ENCODE measurements at places on chromosomes 4 and X.

DNA sequence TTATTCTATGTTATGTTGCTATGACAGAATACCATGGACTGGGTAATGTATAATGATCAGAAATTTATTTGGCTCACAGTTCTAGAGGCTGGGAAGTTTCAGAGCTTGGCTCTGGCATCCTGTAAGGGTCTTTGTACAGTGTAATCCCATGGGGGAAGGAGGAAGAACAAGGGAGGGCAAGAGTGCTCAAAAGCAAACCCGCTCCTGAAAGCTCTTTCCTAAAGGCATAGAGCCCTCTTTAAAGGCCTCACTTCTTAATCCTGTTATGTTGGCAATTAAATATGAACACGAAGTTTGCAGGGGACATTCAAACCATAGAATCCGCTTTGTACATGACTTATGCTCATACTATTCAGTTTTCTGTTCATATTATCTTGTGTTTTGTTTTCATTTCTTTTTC is 191.3 kb upstream of the CTSO start:
- no peak for DNase-seq

GRCh38 chr4:41155194-41155830 is 59.0 kb downstream of the APBB2 start:
- no peak for DNase-seq

DNA sequence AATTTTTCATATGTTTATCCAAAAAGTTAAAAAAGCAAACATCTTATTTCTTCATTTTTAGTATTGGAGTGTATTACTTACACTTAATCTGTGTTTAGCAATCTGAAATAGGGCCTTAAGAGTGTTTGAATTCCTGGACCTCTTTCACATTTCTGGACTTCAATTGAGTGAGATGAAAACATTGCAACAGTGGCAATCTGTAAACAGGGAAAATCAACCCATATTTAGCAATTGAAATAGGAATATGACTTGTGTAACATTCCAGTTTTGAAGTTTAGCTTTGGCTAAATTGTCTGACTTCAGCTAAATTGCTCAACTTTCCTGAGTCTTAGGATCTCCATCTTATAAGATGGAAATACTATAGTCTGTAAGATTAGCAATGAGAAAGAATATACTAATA is 34.6 kb upstream of the FHL1 start:
- DNase-seq: no peak

DNA sequence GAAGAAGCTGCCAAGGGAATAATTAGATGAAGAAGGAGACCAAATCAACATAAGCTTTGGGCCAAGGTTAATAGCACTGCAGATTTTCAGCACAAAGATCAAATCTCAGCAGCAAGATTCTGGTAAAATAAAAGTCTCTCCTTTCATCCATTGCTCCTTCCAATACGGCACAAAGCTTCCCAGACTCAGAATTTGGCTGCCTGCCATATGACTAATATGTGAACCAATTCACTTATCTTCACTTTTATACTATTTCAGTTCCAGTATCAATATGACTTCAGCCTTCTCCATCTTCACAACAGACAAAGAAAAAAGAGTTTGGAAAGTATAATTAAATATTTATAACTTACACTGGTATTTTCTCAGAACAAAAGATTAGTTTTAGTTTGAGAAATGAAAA is 978.3 kb upstream of the GRID2 start:
- DNase-seq: no peak

- peak; percentile 12 for DNase-seq
Observed at GRCh38 chrX:150504397-150505182, 63.8 kb upstream of the MTM1 start.

DNA sequence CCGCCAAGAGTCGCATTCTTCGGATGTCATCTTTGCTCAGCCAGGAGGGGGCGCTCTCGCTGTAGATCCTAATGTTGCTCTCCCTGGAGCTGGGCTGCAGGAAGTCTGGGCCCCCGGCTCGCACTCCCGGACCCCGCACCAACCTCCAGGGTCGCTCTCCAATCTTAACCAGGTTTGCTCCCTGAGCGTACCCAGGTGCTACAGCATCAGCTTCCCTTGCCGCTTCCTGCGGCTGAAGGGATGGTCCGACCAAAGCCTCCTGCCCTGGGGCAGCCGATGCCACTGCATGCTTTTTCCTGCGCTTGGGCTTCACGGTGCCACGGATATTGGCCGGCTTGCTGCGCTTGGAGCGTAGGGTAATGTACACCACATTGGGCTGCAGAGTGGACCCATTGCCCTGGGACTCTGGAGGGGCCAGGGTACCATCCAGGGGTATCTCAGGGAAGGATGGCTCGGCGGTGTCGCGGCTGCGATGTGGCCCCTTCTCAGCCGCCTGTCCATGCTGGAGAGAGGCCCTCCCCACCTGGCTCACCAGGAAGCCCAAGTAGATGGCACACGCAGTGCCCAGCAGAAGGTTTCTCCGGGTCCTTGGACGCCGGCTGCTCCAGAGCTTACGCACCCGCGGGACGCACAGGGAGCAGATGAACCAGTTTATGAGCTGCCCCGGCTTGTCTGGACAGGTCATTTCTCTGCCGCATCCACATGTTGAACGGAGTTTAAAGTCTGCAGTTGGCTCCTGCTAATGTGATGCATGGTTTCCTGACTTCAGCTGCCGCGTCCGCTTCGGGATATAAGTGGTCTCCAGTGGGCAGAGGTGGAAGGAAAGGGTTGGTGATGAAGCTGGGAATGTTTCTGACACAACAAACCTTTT is 1.9 kb downstream of the GASK1B start:
- no peak for DNase-seq

DNA sequence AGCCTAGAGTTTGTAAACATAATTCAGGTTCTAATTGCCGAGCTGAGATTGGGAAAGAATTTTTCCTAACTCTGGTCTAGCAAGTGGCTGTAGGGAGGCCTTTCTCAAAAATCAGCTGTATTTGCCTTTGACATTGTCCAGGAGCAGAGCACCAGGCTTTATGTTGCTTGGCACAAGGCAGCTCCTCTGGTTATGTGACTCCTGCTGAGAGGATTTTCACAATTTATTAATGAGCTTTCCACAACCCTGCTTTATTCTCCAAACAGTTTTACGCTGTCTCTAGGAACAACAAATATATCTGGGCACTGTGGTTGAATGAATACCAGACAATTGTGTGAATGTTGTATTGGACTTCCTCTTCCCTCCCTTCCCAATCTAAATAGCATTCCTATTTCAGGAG is 14.9 kb downstream of the LSM6 start:
- DNase-seq: no peak

DNA sequence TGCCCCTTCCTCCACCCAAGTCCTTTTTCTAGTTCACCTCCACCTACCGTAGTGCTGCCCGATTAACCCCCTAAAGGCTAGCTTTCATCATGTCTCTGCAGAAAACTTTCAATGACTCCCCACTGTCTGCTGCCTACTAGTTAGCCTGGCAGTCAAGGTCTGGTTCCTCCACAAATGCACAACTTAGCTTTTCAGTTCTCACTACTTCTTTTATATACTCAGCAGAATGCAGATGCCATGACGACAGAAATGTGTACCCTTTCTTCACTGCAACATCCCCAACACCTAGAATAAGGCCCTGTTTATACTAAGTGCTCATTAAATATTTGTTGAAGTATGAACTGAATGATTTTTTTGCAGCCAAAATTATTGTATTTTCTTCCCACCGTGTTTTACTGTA is 30.9 kb upstream of the RASGEF1B start:
- DNase-seq: no peak

DNA sequence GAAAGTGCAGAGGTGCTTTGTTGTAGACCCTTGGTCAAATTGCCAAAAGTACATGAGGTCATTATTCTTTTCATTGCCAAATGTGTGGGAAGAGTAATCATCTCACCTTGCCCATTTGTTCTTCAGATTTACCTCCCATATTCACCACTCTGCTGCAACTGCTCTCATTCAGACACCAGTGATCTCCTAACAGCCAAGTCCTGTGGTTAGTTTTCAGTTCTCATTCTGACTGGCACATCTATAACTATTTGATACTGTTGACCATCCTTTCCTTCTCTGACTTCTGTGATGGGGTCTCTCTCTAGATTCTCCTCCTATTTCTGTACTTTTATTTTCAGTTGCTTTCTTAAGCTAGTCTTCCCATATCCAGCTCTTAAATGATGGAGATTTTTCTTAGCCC is 39.8 kb downstream of the GRIA3 start:
- no peak for DNase-seq

DNA sequence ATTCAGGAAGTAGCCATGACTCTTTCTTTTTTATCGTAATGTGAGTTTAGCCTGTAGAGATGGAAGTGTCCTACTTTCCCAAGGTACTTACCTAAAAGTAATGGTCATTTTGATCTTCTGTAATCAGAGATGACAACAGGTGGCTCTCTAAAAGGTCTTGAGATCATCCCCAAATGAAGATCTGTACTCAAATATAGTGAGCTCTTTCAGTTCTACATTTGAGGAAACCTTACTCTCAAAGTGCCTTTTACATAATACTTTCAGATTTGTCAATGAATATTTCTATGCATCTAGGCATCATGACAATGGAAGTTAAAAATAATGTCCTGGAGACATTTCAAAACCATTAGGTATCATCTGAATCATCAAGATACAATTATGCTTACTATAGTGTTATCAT is 17.2 kb upstream of the MND1 start:
- no peak for DNase-seq

- no peak for DNase-seq
Observed at GRCh38 chrX:2913118-2913517, 16.0 kb downstream of the ARSD start.

DNA sequence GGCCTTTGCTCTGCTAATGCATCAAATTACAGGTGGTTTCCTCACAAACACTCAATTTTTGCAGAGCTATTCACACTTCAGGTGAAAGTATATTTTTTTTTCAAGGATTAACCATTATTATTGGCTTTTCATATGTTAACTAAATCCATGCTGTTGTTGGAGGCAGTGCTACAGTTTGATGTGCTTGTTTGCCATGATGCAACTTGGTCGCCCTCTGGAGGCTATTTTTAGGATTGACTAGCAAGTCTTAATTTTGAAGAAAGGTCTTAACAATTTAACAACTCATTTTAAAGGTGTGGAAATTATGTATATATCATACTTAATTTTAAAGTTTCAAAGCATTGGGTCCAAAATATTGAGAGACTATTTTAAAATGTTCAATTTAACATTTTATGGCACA is 168.8 kb upstream of the FAM47A start:
- DNase-seq: no peak

GRCh38 chrX:139738581-139738980 is 30.6 kb upstream of the MCF2 start:
- no peak for DNase-seq

- peak; percentile 92 for DNase-seq
Observed at GRCh38 chr4:84582302-84582987, 482 bp upstream of the CDS1 start.

DNA sequence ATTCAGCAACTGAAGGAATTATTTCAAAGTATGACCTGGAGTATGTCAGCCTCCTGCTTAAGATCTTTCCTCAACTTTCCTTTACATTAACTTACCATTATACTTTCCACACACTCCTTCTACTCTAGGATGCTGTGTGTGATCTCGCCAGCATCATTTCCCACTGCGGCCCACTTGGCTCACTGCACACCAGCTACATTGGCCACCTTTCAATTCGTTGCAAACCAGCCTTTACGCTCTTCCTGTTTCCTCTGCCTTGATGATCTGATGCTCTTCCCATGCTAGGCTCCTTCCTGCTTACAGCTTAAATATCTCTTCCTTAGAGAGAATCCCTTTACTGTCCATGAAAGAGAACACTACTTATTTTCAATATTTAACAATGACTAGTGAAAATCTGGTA is 95.1 kb downstream of the GPM6A start:
- no peak for DNase-seq

DNA sequence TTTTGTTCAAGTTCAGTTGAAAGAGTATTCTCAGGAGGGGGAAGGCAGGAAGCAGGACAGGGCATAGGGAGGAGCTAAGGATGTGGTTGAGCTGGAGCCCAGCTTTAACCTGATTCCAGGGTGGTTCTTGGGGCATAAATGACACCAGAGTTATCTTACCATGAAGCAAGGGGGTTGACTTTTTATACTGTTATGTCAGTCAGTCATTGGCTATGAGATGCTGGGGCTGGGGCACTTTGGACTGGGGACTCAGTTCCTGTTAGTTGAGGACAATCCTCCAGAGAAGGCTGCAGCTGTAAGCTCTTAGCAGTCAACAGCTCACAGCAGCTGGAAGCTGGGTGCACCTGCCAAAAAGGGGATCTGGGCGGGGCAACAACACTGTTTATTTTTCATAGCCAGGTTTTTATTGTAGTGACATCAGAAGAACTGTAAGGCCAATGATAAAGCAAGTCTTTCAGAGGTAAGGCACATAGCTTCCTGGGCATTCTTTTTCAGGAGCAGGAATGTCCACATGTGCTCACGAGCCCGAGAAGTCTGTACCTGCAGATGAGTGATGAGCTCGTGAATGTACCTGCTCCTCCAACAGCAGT is 78.5 kb downstream of the MID1IP1 start:
- no peak for DNase-seq

DNA sequence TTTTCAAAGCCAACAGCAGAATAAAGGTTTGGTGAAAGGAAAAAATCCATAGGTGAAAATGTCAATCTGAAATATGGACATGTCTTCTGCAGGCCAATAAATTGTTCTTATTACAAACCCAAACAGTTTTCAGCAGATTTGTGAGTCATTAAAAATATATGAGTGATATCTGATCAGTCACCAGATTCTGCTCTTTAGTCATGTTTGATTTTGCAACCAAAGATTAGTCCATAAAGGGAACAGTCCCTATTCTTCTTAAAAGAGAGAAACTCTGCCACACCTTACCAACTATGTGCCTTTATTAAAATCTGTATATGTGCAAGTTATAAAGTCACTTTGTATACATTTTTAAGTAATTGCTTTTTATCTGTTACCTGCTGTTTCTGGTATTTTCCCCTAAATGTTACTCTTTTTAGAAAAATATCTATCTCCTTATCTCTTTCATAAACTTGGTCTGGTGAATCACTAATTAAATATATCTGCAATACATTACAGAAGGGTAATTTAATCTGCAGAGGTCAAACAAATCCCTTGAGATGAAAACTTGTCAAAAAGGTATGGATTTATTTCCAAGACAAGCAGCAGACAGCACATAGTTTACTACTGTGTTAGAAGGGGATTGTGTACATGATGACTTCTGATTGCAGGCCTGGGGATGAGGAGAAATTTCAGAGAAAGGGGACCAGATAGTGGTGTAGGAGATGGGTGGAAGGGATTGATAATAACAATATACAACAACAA is 322.9 kb upstream of the NWD2 start:
- no peak for DNase-seq

GRCh38 chrX:39802354-39802753 is 295.4 kb downstream of the BCOR start:
- no peak for DNase-seq

DNA sequence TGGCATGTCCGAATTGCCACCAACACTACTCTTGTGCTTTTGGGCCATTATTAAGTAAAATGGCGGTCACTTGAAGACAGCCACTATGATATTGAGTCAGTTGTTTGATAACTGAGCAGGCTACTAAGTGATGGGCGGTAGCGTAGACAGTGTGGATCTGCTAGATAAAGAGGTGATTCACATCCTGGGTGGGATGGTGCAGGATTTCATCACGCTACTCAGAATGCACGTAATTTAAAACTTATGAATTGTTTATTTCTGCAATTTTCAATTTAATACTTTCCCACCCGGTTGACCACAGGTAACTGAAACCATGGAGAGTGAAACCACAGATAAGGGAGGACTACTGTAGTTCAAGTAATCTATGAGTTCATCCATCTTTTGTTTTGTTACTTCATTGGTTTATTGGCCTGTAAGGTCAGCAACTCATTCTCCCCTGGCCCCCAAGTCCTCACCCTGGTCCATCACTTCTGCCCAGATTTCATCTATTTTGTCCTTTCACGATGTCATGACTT is 2.9 kb downstream of the ARAF start:
- DNase-seq: no peak

- no peak for DNase-seq
Observed at GRCh38 chr4:105113800-105114199, 32.9 kb upstream of the TET2 start.
